WTC11 (cell line): ENCODE measurements at places on chromosomes 4 and X.

DNA sequence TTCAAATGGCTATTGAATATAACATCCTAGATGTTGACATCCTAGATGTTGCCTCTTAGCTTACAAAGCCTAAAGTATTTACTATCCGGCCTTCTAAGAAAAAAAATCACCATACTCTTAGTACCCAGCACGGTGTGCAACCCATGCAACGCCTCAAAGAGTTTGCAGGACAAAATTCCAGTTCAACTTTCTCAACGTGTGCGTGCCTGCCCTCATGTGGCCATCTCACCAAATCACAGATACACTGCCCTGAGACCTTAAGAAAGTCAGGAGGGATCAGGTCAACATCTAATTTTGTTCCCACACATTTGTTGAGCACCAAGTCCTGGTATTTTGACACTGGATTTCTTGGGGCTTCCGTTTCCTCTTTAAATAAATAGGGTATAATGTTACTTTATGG, 68.3 kb downstream of the CRMP1 start:
- peak; percentile 37 for DNase-seq
- no peak overlapping the region for H3K27ac ChIP-seq
- no peaks in the 10 kb centered on the region; the same call in 1 of the 2 replicates for H3K4me1 ChIP-seq
- H3K4me3 ChIP-seq, result no peak overlapping the region
- peaks cover 84% of the 10 kb centered on the region for H3K36me3 ChIP-seq
- no peaks in the 10 kb centered on the region for H3K27me3 ChIP-seq

DNA sequence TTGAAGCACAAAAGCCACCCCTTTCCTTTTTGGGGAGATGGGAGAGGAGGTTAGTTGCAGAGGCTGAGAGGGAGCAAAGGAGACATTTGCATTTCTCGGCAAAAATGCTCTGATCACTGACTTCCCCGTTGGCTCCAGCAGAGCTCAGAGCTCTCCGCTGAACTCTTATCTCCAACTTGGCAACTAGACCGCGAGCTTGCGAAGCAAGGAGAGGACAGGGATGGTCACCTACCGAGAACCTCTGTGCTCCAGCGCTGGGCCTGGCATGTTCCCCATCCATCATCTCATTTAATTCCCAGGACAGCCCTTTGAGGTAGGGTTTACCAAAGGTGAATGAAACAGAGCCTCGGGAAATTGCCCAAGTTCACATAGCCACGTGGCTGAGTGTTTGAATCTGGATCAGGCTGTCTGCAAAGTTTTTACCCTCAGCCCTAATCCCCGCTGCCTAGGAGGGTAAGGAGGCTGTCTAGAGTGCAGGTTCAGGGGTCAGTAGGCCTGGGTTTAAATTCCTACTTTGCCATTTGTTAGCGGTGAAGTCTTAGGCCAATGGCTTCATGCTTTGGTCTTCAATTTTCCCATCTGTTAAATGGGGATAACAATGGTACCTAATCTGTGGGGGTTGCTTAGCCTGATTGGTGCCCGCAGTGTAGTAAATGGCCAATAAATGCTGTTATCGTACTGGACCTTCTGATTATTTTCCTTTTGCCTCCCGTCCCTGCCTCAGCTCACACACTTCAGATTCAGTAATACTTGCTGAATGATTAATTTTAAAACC, 3.8 kb upstream of the CITED1 start:
- H3K36me3 ChIP-seq, result no peaks in the 10 kb centered on the region
- H3K27ac ChIP-seq, result no peak overlapping the region
- peaks cover 61% of the 10 kb centered on the region for H3K27me3 ChIP-seq
- H3K4me3 ChIP-seq, result peak overlapping the region; percentile 69
- H3K4me1 ChIP-seq, result peaks cover 22% of the 10 kb centered on the region
- no peak for DNase-seq

DNA sequence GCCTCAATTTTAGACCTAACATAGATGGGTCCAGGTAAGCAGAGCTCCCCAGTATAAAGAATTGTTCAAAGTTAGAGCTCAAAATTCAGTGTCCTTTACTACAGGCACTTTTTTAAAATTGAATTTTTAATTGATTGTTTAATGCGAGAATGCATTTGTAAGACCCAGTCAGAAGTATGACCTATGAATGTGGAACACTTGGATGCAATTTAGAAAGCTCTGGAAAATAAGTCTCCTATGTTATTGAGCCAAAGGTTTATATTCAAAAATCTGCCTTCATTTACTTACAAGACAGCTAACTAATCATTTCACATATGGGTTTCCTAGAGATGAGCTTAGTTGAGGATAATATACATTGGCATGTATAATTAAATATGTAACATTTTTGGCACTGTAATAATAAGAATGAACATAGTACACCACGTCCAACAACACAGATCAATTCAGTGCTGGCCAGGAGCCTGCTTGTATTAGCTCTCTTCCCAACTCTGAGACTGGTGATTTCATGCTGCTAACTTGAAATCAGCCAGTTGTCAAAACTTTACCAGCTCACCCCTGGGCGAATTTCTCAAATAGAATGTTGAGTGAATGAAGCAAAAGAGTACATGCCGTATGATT, 197.2 kb upstream of the NPY2R start:
- no peak overlapping the region for H3K27ac ChIP-seq
- no peaks in the 10 kb centered on the region for H3K27me3 ChIP-seq
- peaks cover 3% of the 10 kb centered on the region; the same call in 1 of the 2 replicates for H3K4me1 ChIP-seq
- no peak overlapping the region for H3K4me3 ChIP-seq
- no peak for DNase-seq
- H3K36me3 ChIP-seq, result no peaks in the 10 kb centered on the region

- H3K36me3 ChIP-seq, result peaks cover 14% of the 10 kb centered on the region
- no peak overlapping the region for H3K4me3 ChIP-seq
- H3K27ac ChIP-seq, result no peak overlapping the region
- no peaks in the 10 kb centered on the region; the same call in 1 of the 2 replicates for H3K27me3 ChIP-seq
- H3K4me1 ChIP-seq, result no peaks in the 10 kb centered on the region
- DNase-seq, result no peak
Measured at GRCh38 chrX:73903941-73904340, 340.9 kb downstream of the CHIC1 start.

DNA sequence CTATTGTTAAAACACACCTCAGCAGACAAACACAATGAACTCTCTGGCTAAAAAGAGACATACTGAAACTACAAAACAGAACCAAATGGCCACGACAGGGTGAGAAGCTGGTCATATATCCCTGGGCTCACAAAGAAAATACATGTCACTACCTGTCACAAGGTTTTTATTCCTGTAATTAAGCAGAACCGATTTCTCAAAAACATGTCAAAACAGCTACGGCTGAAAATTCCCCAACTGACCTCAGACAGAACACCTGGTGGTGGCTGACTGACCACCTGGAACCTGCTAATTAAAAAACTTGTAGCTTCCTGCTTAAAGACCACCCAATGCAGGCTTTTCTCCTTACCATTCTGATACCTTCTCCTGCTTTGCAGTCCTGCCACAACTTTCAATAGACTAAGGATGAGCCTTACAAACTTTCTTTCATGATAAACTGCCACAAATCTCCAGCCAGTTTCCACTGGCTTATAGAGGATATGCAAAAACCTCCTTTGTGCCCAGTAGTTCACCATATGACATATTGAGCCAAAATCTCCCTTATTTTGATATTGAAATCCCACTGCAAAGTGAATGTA, 571.9 kb downstream of the SPOCK3 start:
- peaks cover 26% of the 10 kb centered on the region for H3K4me1 ChIP-seq
- no peaks in the 10 kb centered on the region for H3K27me3 ChIP-seq
- H3K36me3 ChIP-seq, result no peaks in the 10 kb centered on the region
- H3K4me3 ChIP-seq, result no peak overlapping the region
- H3K27ac ChIP-seq, result peak overlapping the region; percentile 92

GRCh38 chr4:86367577-86367976, 7.7 kb upstream of the MAPK10 start:
- H3K36me3 ChIP-seq, result peaks cover 20% of the 10 kb centered on the region
- H3K27ac ChIP-seq, result no peak overlapping the region
- H3K4me3 ChIP-seq, result no peak overlapping the region
- no peak for DNase-seq

GRCh38 chr4:76194325-76194724, 19.3 kb downstream of the SCARB2 start:
- H3K4me1 ChIP-seq, result peaks cover 15% of the 10 kb centered on the region
- H3K27ac ChIP-seq, result no peak overlapping the region
- H3K36me3 ChIP-seq, result peaks cover 45% of the 10 kb centered on the region
- no peak overlapping the region for H3K4me3 ChIP-seq
- no peak for DNase-seq

DNA sequence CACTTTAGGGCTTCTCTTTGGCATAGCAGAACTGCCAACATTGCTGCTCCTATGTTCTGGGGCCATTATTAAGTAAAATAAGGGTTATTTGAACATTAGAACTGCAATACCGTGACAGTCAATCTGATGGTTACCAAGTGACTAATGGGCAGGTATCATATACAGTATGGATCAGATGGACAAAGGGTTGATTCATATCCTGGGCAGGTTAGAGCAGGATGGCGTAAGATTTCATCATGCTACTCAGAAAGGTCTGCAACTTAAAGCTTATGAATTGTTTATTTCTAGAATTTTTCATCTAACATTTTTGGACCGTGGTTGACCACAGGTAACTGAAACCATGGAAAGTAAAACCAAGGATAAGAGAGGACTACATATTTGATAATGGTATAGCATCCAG, 40.9 kb downstream of the BRCC3 start:
- H3K27ac ChIP-seq, result no peak overlapping the region
- H3K4me3 ChIP-seq, result no peak overlapping the region
- H3K36me3 ChIP-seq, result peaks cover 11% of the 10 kb centered on the region; the same call in 1 of the 2 replicates

DNA sequence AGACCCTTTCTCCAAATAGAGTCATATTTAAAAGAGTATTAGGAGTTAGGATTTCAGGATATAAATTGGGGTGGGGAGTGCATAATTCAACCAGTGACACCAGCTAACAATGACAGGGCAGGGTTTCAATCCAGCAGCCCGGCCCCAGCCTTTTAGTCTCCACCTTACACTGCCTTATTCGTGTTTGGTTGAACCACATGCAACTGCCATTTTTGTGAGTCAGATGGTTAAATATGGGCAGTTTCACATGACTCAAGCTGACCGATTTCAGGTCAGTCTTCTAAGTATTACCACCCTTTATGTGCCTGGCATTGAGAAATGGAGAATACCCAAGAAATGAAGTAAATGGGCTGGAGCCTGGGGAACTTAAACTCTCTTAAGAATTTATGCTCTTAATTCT, 102.8 kb downstream of the STOX2 start:
- DNase-seq, result no peak
- peaks cover 54% of the 10 kb centered on the region for H3K36me3 ChIP-seq
- peaks cover 3% of the 10 kb centered on the region for H3K4me1 ChIP-seq
- H3K27ac ChIP-seq, result no peak overlapping the region

GRCh38 chrX:68685685-68686084, 38.2 kb downstream of the STARD8 start:
- peaks cover 32% of the 10 kb centered on the region for H3K4me1 ChIP-seq
- H3K27ac ChIP-seq, result no peak overlapping the region
- DNase-seq, result peak; percentile 20
- no peaks in the 10 kb centered on the region for H3K36me3 ChIP-seq
- peaks cover 8% of the 10 kb centered on the region; the same call in 1 of the 2 replicates for H3K27me3 ChIP-seq
- peak overlapping the region; percentile 64 for H3K4me3 ChIP-seq

- no peak for DNase-seq
- H3K27me3 ChIP-seq, result no peaks in the 10 kb centered on the region
Measured at GRCh38 chrX:39309721-39310152, 508.5 kb downstream of the MID1IP1 start.

DNA sequence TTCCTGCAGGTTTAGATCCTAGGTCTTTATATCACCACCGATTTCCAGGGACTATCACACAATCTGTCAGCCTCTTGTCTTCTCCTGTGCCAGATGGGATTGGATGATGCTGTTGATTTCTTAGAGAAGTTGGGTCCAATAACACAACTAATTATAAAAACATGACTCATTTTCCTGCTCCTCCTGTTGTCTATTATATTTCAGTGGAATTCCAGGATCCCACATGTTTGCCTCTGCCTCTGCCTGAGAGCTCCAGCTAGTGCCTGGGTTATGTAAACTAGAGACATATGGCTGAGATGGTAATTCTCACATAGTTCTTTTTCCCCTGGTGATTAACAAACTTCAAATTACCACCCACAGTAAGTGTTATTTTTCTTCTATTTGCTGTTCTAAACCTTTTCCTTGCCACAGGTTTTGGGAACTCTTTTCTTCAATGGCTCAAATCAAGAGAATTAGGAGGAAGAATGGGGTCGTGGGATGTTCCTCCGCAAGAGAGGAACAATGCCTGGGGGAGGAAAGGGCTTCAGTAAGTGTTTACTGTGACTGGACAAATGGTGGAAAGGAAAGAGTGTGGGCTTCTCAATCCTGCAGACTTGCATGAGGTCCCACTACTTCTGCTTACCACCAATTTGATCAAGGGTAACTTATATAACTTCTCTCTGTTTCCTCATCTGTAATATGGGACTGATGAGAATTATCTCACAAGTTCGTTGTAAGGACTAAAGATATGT, 3.4 kb upstream of the HOPX start:
- peaks cover 13% of the 10 kb centered on the region for H3K4me1 ChIP-seq
- peaks cover 11% of the 10 kb centered on the region for H3K27me3 ChIP-seq
- DNase-seq, result no peak
- H3K4me3 ChIP-seq, result no peak overlapping the region

DNA sequence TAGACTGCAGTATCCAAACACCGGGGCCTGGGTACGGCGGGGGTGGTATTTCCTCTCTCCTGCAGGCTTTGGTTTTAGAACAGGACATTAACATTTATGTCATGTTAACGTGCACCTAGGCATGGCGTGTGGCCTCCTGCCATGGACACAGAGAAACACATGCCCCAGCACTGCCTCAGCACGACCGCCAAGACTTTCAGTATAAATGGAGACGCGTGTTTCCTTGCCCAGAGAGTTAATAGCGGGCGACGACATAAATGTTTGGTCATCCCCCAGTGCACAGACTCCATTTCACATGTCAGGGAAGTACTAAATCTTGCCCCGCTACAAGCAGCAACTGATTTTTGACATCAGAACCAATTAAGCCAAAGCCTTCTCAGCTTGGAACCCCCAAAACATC, 737.9 kb downstream of the RAB28 start:
- no peak overlapping the region for H3K27ac ChIP-seq
- H3K27me3 ChIP-seq, result no peaks in the 10 kb centered on the region; the same call in 1 of the 2 replicates
- no peak overlapping the region for H3K4me3 ChIP-seq
- H3K36me3 ChIP-seq, result peaks cover 8% of the 10 kb centered on the region

GRCh38 chr4:81808011-81808672, 336.4 kb upstream of the RASGEF1B start:
- DNase-seq, result no peak
- H3K27ac ChIP-seq, result no peak overlapping the region
- H3K4me1 ChIP-seq, result peaks cover 17% of the 10 kb centered on the region
- no peak overlapping the region for H3K4me3 ChIP-seq
- H3K27me3 ChIP-seq, result no peaks in the 10 kb centered on the region

GRCh38 chrX:132191938-132192337, 27.3 kb downstream of the RAP2C start:
- H3K4me3 ChIP-seq, result no peak overlapping the region
- no peak for DNase-seq
- no peaks in the 10 kb centered on the region for H3K27me3 ChIP-seq
- peaks cover 7% of the 10 kb centered on the region for H3K36me3 ChIP-seq
- no peak overlapping the region for H3K27ac ChIP-seq
- H3K4me1 ChIP-seq, result no peaks in the 10 kb centered on the region

- H3K4me3 ChIP-seq, result peak overlapping the region; percentile 81
- H3K36me3 ChIP-seq, result no peaks in the 10 kb centered on the region
- DNase-seq, result peak; percentile 70
- H3K27me3 ChIP-seq, result peaks cover 56% of the 10 kb centered on the region
- H3K4me1 ChIP-seq, result peaks cover 14% of the 10 kb centered on the region
Measured at GRCh38 chr4:148445071-148445859, 3.1 kb upstream of the NR3C2 start.
